NCI-H1105 (cell line): ENCODE measurements at places on chromosomes 6 and 20.

GRCh38 chr6:11763460-11764249, 14.9 kb downstream of the ADTRP start:
- no peak for DNase-seq

DNA sequence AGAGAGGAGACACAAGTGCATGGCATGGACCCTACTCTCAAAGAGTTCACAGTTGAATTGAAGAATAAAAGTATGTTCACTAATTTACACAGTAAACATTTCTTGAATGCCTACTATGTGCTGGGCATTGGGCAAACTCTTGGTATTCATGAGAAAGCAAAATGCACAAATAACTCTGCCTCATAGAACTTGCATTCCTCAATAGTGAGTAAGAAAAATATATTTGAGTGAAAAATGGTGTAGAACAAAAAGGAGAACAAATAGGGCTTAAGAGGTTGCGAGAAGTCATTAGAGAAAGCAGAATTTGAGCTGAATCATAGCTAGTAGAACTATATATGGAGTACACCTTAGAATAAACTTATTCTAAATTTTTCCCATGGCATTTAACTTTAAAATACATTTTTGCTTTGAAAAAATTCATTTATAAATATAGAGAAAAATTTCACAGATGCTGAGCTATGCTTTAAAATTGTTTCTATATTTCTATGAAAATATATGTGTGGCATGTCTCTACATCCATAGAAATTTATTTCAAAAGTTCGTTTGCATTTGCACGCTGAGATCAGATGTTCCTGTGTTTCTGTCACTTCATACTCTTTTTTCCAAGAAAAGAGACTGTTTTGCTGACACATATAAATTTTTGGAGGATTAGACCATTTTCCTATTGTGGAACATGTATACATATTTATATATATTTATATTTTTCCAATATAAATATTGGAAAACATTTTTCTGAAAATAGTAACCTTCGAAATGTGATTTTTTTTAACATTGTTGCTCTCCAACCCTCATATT, 236.1 kb downstream of the KCNQ5 start:
- DNase-seq = no peak

DNA sequence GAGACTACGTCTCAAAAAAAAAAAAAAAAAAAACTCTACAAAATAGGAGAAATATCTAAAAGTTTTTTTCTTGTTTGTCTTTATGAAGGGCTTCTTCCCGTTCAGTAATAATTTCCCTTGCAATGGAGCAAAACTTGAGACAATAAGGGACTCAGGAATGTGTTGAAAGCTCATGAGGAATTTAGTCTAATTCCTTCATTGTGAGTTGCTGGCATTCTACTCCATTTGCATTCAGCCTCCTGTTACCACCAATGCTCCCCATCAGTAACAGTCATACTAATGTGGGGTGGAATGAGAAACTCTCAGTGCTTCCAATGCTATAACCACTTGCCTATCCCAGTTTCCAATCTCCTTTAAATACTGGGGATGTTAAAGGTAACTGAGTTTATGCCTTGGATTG, 576.7 kb upstream of the AGPAT4 start:
- DNase-seq = no peak

GRCh38 chr6:68760941-68761676, 126.0 kb downstream of the ADGRB3 start:
- peak; percentile 19 for DNase-seq

- DNase-seq = no peak
Observed at GRCh38 chr6:54093326-54093948, 17.8 kb upstream of the MLIP start.

- no peak for DNase-seq
Observed at GRCh38 chr6:15952231-15953151, 176.4 kb upstream of the MYLIP start.

GRCh38 chr6:147849401-147850330, 341.2 kb downstream of the SAMD5 start:
- no peak for DNase-seq

GRCh38 chr20:23222531-23223200, 127.9 kb upstream of the NXT1 start:
- DNase-seq = no peak

- DNase-seq = no peak
Observed at GRCh38 chr6:118177720-118178119, 270.7 kb downstream of the SLC35F1 start.

DNA sequence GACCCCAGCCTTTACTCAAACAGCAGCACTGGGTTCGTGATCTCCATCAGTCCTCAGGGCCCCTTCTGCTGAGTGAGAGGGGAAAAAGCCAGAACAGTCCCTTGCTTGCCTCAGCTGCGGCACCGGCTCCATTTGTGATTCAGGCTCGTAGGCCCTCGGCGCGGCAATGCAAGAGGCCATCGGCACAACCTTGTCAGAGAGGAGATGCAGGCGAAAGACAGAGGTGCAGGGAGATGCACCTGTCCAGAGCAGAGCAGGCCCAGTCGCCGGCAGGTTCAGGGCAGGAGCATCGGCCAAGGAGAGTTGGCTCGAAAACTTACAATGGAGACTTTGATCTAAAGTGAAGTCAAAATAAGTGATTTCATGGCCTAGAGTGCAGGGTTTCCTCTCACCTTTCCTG, 171.6 kb downstream of the SMOC2 start:
- no peak for DNase-seq

DNA sequence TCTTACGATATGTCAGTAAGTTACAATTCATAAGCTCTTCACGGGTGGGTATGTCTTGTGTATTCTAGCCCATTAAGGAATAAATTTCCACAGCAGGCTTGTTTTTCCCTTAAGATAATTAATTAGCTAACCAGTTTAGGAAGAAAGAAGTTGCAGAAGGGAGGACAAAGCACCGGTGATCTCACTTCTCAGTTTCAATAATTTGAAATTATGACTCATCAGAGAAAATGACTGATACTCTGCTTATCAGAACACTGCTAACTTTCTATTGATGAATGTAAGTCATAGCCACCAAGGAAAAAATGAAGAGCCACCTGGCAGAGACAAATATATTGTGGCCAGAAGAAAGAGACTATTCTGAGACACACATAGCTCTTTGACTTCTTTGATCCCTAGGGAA, 35.0 kb upstream of the ENTPD6 start:
- no peak for DNase-seq

DNA sequence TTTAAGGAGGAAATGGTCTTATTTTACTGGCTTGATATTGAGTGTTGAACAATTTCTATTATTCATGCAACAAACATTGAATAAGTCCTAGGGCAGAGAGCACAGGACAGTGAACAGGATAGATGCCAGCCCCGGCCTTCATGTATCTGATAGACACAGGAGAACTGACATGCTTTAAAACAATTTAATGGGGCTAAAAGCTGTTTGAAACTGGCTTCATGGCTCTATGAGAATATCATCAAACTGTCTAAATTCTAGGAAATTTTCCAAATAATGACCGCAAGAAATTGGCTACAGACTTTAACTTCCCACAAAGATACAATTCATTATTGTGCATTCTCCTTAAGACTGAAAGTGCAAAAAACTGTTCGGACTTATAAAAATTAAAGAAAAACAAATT, 69.0 kb downstream of the ID4 start:
- DNase-seq = no peak

DNA sequence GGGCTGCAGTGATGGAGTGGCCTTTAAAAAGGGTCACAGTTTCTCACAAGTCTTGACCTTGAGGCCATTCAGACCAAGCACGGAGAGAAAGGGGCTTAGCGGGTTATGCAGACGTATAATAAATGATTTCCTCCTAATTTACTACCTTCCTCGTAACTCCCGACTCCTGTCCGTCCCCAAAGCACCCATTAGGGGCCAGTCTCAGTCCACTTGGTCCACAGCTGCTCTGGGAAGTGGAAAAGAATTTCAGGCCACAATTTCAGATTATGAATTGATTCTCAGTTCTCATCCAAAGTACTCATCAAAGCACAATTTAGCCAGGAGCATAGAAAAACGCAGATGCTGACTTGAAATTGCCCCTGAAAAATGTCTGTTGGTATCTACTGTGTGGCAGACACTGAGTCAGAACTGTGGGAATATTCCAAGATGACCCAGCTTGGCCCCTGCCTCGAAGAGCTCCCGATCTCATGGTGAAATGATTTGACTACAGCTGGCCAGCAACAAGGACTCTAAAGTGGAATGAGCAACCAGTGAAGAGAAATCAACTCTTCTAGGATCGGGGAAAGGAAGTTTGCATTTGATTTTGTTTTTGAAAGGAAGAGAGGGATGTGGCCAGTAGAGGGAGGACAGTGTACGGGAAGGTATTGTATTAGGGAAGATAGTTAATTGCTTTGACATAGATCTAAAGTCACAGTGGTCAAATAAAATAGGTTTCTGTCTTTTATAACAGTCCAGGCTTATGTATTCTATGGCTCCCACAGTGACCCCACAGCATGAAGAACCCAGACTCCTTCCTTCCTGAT, 15.2 kb upstream of the STK35 start:
- DNase-seq = no peak
